ENCODE measurements at places on chromosomes 6 and 20.

GRCh38 chr6:34027939-34028441 is 117.9 kb downstream of the GRM4 start:
- no peak for DNase-seq

GRCh38 chr6:31573239-31574105 is 1.4 kb downstream of the LTA start:
- DNase-seq: no peak

- no peak for DNase-seq
Measured at GRCh38 chr6:52457096-52457495, 37.0 kb downstream of the EFHC1 start.

DNA sequence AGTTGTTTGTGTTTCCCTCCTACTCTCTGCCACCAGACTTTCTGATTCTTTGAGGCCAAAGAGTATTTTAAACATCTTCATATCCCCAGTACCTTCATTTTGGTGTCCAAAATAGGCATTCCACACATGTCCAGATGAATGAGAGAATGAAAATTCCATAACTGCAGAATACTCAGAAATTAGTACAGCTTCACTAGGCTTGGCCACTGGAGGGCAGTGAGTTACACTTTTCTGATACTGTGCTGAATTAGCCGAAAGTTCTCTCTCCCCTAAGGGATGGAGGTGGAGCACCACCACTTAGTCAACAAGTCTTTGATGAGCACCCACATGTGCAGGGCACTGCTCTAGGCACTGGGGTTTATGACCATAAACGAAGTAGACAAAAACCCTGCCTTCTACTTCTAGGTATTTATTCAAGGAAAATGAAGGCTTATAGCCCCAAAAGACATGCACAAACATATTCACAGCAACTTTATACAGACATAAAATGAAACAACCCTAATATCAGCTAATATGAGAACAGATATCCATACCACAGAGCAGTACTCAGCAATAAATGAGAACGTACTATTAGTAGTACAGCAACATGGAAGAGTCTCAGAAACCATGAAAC is 46.1 kb upstream of the TMEM217 start:
- peak; percentile 16 for DNase-seq

DNA sequence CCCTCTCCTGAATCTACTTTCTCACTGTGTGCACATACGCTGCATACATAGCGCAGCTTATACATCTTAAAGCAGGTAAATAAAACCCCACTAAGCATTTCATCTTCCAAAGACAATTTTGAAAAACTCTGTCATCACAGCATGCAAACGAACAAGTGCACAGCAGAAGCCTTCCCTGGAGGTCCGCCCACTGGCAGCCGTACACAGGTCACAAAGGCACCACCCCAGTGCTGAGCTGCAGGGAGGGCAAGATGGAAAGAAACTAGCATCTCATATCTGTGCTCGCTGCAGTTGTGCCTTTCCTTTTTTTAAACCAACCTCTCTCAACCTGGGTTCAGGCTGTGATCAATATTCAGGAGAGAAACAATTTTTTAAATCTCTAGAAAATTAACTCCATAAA is 73.3 kb downstream of the HUS1B start:
- no peak for DNase-seq

GRCh38 chr20:40287683-40288082 is 401.4 kb downstream of the MAFB start:
- no peak for DNase-seq

GRCh38 chr20:58990651-58991445 is 9.8 kb downstream of the NELFCD start:
- no peak for DNase-seq

DNA sequence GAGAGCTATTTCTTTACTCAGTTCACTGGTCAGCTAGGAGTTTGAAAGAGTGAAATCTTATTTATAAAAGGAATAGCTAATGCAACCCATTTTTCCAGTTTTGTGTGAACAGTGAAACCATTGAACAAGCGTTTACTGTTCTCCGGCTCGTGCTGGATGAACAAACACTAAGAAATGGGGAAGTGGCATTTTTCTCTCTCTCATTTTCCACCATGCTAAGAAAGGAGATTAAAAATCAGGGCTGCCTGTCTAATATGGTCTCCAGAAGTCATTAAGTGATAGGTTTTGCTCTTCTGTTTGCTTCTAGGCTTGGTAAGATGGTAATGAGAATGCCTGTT is 774 bp upstream of the SFT2D1 start:
- DNase-seq: no peak

DNA sequence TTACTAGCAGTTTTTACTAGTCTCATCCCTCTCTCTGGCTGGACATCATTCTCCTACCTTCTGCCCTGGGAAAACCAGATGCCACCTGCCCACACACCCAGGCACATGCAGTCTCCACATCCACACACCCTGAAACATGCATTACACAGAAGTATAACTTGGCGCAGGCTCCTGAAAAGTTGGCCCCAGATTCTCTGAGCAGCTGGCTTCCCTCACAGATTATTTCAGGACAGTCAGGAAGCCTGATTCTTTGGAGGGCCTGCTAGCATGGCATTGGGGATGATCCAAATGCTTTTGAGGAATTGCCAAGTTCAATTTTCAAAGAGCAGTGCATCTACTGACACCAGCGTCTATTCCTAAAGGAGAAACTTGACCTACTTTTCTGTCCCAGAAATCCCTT is 27.8 kb upstream of the KIF16B start:
- DNase-seq: no peak

- DNase-seq: no peak
Measured at GRCh38 chr6:56043761-56044160, 168.4 kb upstream of the BMP5 start.

DNA sequence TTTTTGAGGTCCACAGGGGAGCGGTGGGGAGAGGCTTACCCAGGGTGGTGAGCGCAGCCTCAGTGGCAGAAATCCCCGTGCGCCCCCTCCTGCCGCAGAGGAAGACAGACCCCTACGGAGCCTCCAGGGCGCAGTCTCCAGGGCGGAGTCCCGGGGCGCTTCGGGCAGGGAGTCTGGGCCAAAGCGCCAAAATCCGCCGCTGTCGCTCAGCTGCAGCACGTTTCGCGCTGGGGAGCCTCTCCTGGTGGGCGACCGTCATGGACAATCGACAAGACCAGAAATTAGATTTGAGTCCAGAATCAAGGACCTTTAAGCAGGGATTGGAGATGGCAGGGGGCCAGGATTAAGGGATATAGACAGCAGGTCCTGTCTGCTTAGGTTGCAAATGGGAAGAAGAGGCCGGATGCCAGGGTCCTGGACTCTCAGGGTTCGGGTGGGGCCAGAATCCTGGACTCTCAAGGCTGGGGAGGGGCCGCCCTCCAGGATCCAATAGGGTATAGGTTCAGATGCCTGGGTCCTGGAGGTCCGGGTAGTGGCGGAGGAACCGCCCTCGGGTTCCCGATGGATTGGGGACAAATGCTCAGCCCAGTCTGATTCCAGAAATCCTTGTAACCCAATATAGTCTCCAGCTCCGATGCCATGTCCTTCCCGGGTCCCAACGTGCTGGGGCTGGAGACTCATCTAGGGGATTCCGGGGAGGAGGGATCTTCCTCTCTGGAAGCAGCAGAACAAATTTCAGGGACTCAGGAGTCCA is 7.9 kb upstream of the HLA-E start:
- DNase-seq: no peak

- DNase-seq: no peak
Measured at GRCh38 chr6:150030611-150031010, 5.3 kb upstream of the RAET1L start.

- DNase-seq: no peak
Measured at GRCh38 chr6:57250348-57250747, 28.2 kb upstream of the RAB23 start.

All from ACHN (cell line).